LNCaP clone FGC (cell line): ENCODE measurements at places on chromosomes 3 and 15.

- no peak for DNase-seq
Observed at GRCh38 chr3:188844096-188844495, 327.7 kb upstream of the TPRG1 start.

DNA sequence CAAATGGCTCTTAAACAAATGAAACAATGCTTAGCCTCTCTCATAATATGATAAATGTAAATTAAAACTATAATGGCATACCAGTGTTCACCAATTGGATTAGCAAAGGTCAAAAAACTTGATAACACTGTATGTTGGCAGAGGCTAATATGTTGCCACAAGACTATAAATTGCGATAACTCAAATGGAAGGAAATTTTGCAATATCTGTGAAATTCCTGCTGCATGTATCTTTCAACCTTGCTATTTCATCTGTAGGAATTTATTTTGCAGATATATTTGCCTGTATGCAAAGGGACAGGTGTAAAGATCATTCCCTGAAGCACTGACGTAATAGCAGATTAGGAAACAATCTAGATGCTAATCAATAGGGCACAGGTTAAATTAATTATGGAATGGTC lies 191.4 kb upstream of the EIF1B start:
- DNase-seq: no peak

- no peak for DNase-seq
Observed at GRCh38 chr15:68593828-68594532, 15.2 kb downstream of the CORO2B start.

DNA sequence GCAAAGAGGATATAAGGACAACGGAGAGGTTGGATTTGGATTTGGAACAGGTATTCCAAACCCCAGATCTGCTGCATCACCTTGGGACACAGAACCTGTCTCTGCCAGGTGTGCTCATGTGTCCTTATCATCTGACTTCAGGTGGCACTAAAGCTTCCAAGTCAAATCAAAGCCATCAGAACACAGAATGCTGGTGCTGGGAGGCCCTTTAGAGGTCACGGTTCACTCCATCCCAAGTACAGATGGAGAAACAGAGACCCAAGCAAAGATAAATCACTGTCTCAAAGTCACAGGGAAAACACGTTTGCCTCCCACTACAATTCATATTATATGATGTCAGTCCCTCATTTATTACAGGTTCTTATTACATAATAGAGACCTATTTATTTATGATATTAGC lies 72.8 kb downstream of the HES1 start:
- DNase-seq: no peak

- DNase-seq: no peak
Observed at GRCh38 chr15:56454836-56455235, 10.1 kb downstream of the MNS1 start.

DNA sequence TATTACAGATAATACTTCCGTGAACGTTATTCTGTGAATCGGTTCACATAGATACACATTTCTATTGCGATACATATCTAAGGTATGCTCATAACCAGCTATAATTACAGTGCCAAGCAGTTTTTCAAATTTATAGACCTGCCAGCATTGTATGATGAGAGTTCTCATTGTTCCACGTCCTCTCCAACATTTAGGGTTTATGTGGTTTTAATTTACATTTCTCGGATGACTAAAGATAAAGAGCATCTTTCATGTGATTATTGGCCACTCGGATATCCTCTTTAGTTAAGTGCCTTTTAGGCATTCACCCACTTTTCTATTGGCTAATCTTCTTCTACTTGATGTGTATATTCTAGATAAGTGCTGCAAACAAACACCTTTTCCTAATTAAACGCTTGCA lies 134.7 kb upstream of the CCDC54 start:
- no peak for DNase-seq

DNA sequence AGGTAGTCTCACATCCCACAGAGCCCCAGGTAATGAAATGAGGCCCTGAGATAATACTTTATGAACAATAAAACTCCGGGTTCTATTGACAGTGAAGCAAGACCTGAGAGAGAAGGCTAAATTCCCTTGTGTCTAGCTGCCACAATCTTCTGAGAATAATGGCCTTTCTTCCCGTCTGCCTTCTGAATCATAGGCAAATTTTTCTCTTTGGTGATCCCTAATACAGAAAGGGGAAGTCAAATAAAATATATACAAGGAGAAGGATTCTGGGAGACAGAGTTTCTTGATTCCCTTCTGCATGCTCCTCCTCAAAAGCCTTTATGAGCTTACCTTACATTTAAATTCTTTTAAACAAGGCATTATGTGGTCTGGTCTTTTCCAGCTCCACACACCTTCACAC lies 29.9 kb upstream of the CCR2 start:
- DNase-seq: no peak

DNA sequence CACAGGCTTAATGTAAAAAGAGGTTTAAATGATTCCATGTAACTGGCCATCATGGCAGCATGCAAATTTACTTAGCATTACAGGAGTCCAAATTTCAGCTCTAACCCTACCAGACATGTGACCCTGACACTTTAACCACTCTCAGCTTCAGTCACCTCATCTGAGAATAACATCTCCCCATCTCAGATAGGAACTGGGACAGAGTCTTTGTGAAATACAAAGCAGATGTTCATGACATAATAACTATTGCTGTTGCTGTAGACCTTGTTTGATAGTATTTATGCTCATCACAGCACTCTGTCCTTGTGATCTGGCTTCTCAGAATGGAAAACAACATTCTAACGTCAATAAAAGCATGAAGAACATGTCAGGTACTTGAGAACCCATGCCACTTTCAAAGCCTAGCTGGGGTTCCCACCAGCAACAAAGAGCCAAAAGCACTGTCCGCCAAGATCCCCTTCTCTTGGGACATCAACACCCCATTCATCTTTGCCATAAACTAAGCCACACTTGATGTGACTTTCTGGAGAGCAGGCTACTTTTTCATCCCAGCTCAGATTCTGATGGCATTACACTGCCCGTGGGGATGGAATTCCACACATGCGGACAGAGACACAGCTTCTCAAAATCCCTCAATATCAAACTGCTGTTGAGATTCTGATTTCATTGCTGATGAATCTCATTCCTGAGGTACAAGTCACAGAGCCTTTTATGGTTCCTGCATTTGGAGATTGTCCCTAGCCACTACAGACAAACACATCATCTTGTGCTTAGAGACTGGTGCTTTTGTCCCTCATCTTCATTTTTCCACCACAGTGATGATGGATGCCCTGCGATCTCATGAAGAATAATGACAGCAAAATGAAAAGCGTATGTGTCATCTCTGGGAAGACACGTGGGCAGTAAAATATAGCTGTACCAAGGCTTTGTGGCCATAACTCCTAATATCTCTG lies 202.7 kb downstream of the TNIK start:
- no peak for DNase-seq

GRCh38 chr3:96416549-96417255 lies 397.7 kb upstream of the EPHA6 start:
- no peak for DNase-seq

DNA sequence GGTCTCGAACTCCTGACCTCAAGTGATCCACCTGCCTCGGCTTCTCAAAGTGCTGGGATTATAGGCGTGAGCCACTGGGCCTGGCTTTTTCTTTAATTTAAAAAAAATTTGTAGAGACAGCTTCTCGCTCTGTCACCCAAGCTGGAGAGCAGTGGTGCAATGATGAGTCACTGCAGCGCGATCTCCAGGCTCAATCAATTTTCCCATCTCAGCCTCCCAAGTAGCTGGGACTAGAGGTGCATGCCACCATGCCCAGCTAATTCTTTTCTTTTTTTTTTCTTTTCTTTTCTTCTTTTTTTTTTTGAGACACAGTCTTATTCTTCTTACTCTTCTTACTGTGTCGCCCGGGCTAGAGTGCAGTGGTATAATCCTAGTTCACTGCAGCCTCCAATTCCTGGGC lies 19.8 kb downstream of the TUBGCP4 start:
- DNase-seq: no peak

GRCh38 chr3:111244760-111245159 lies 173.1 kb downstream of the NECTIN3 start:
- no peak for DNase-seq

- no peak for DNase-seq
Observed at GRCh38 chr3:171956181-171956683, 83.1 kb upstream of the FNDC3B start.

DNA sequence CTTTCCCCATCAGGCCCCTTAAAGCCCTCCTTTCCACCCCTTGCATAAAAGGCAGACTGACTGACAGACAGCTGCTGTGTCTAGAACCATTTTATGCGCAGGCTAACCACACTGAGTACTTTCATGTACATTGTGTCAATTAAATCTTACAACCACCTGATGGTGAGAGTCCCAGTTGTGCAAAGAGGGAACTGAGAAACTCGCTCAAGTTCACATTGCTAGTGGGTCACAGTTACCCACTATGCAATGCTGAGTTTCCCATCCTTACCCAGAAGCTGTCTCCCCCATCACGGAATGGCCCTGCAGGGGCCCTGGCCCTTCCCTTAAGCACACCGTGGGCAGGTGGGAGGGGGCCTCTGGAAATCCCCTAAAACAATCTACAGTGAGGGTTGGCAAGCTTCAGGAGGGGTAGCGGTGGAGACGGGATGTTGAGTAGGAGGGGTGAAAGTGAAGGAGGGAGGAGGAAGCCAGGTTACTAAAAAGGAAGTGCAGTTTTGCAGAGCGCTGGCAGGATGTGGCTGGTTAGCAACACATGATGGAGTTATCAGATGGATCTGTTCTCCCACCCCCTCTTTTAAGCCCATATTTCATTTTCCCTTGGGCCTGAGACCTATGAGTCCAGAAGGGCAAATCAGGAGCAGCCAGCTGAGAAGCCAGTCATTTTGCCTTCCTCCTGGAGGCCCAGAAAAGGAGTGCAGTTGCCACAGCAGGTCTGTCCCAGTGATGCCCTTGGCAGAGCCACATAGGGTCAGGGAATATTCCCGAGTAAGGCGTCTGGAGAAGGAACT lies 30.0 kb downstream of the STARD5 start:
- DNase-seq: no peak

GRCh38 chr3:12004741-12005513 lies 739 bp downstream of the SYN2 start:
- DNase-seq: no peak

- DNase-seq: no peak
Observed at GRCh38 chr15:67080900-67081431, 15.6 kb downstream of the SMAD3 start.

DNA sequence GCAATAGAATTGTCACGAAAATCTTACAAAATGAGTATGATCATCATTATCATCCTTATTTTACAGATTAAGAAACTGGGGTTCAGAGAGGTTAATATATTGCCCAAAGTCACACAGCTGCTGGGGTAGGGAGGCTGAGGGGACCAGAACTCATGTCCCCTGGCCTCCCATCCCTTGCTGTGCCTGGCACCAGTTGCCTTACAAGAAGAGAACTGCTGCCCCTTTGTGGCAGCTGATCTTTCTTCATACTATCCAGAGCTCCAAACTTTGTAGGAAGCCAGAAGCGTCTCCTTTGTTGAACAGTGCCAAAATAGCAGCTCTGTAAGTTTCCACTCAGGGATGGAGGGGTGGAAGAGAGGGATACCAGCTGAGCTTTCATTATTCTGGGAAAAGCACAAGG lies 236.8 kb upstream of the TBC1D5 start:
- DNase-seq: no peak

DNA sequence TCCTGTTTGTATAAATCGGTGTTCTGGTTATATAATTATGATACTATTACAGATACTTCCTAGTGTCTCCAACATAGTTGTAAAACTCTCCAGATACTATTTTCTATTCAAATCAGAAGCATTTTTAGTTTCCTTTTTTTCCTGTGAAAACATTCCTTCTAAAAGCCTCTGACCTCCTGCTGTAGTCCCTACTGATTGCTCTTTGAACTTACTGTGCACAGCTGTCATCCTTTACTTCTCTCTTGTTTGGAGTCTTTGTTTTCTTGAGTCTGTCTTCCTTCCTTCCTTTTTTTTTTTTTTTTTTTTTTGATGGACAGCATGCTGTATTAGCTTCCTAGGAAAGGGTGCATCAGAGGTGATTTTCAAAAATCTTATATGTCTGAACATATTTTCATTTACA lies 28.9 kb downstream of the NR2C2 start:
- DNase-seq: no peak

DNA sequence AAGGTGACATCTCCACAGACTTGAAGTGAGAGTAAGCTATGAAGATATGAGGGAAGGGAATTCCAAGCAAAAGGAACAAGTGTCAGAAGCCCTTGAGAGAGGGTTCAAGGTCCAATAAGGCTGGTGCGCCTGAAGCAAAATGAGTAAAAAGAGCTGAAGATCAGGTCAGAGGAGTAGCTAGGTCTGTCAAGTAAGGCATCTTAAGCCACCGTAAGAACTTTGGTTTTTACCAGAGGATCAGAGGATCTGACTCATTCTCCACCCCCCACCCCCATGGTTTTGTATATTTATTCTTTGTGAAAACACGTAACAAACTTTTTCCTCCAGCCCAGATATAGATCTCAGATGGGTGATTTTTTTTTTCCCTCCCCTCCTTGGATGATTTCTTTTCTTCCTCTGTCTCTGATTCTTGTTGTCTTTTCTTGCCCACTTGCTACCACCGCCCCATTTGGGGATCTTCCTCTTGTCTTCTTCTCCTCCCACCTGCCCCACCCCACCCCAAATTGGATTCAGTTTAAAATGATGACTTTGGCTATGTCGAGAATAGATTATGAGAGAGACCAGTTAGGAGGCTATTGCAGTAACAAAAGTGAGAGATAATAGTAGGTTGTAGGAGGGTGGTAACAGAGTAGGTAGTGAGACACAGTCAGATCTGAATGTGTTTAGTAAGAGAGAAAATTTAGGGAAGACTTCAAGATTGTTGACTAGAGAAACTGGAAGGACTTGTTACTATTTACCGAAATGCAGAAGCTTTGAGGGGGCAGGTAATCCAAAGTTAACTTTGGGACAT lies 6.1 kb downstream of the TRMT10C start:
- no peak for DNase-seq

GRCh38 chr3:194327218-194328052 lies 23.7 kb downstream of the CPN2 start:
- peak; percentile 15 for DNase-seq

- DNase-seq: no peak
Observed at GRCh38 chr3:99418709-99419108, 219.7 kb upstream of the COL8A1 start.

GRCh38 chr3:28746990-28747389 lies 398.4 kb upstream of the AZI2 start:
- DNase-seq: no peak

- no peak for DNase-seq
Observed at GRCh38 chr3:35832140-35832571, 192.8 kb downstream of the ARPP21 start.

GRCh38 chr3:122773944-122774509 lies 19.6 kb downstream of the HSPBAP1 start:
- no peak for DNase-seq

GRCh38 chr15:99719096-99719541 lies 14.1 kb downstream of the LYSMD4 start:
- no peak for DNase-seq

GRCh38 chr15:29854413-29854812 lies 32.1 kb upstream of the TJP1 start:
- DNase-seq: peak; percentile 67
